ENCODE measurements at places on chromosomes 5 and 9. TPM values are rescaled to one million over a fixed set of nuclear protein-coding genes. Genes with fewer than 3 reads are reported as not detected.

ITGA2 gene
- total RNA-seq = 5.5 TPM

PAX5 gene
- not detected for total RNA-seq

RNF183 gene
- total RNA-seq = not detected

HABP4 gene
- 10.5 TPM for total RNA-seq

SLC6A3 gene
- total RNA-seq = not detected

CDH12 gene
- total RNA-seq = 38.4 TPM

WNK2 gene
- total RNA-seq = 16.4 TPM

CCDC152 gene
- 12.9 TPM for total RNA-seq

OTP gene
- not detected for total RNA-seq

SPATA31D4 gene
- total RNA-seq = not detected

LPCAT1 gene
- total RNA-seq = 129 TPM

TTLL11 gene
- 26.8 TPM for total RNA-seq

PSAT1 gene
- total RNA-seq = 31.8 TPM

NUTM2F gene
- total RNA-seq = not detected

BNC2 gene
- 1.6 TPM for total RNA-seq

N4BP3 gene
- total RNA-seq = 8.0 TPM

GFI1B gene
- total RNA-seq = not detected

GRCh38 chr9:121725008-121725775 lies 73.8 kb downstream of the DAB2IP start:
- peak; percentile 84 for DNase-seq

DNA sequence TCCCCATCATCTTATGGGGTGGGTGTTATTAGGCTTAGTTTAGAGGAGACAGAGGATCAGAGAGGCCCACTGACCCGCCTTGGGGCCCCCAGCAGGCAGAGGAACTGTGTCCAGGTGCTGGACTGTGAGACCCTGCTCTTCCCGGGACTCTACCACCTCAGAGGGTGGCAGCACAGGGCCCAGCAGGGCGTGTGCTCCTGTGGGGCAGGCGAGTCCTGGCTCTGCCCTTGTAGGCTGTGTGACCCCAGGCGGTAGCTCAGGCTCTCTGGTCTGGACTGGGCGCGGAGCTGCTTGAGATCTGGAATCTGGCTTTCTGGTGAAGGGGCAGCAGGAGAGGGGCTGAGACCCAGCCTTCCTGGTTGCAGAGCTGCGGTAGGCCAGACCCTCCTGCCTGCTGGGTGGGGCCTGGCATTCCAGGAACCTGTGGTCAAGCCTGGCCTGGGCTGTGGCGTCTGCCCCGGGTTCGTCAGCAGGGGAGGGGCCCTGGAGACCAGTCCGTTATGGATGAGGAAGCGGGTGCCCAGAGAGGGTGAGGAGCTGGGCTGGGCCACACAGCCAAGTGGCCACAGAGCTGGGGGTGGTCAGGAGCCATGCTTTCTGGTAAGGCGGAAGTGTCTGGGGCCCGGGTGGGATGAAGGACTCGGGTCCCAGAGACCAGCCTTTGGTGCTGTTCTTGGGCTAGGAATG lies 46.5 kb downstream of the RXRA start:
- DNase-seq = no peak

- no peak for DNase-seq
Measured at GRCh38 chr5:122311497-122311960, 508 bp upstream of the SNCAIP start.

DNA sequence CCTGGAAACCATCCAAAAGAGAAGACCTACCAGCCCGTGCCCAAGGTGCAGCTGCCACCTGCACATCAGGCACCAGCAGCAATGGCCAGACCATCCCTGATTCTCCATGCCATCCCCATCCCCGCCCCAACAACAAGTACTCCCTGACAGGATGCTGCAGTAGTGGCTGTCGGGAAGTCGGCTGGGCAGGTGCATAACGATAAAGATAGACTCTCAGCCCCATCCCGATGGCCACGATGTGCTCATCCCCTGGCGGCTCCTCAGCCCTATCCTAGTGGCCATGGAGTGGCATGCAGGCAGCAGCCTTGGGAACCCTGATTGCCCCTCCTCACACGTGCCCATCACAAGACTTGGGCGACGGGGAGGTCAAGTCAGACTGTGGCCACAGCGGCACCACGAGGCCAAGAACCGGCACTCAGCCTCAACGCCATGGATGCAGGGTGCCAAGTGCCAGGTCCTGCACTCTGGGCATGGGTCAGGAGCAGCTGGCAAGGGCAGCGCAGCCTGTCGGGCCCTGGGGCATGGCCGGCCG lies 368.8 kb upstream of the SPATA31A5 start:
- DNase-seq = no peak

GRCh38 chr5:77643654-77644370 lies 5.3 kb upstream of the OTP start:
- DNase-seq = no peak

DNA sequence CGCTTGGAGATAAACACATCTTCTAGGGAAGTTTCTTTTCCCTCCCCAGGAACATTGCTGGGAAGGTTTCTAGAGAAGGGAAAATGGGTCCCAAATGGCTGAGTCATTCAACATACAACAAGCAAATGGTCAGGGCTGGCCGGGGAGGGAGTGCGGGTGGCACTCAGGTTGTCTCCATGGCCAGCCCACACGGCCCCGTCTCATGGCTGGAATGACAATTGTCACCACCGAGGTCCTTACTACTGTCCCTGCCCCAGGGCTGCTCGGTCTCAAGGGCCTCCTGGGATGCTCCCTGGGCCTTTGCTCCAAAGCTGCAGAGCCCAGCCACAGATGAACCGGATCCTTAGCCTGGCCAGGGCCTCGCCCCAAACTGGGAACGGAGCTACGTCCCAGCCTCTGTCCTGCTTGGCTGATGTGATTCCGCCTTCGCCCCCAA lies 121.9 kb downstream of the FGF18 start:
- no peak for DNase-seq

GRCh38 chr5:53480416-53481158 lies at the start of gene FST:
TSS of gene FST (plus strand) at chr5:53480629. CDS start at chr5:53480792, 163 bp downstream.
- DNase-seq = no peak

DNA sequence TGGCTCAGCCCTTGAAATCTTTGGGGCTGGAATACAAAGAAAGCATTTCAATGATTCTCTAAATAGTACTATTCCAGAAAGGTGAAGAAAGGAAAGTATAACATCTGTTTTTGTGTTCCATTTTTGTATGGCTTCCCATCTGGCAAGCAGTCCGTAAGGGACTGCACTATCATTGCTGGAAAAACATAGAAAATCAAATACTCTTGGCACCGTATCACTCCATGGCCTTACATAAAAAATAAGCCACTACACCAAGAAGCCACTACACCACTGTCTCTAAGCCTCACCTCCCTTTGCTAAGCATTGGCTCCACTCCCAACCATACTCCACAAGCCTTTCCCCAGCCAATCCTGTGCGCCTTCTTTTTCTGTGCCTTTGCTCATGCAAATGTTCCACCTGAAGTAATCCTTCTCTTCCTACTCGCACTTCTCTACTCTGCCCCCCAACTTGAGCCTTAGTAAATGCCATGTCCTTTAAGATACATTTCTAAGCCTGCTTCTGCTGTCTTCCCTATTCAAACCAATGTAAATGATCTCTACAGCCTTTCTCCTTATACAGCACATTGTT lies 454.6 kb upstream of the TUSC1 start:
- DNase-seq = no peak

DNA sequence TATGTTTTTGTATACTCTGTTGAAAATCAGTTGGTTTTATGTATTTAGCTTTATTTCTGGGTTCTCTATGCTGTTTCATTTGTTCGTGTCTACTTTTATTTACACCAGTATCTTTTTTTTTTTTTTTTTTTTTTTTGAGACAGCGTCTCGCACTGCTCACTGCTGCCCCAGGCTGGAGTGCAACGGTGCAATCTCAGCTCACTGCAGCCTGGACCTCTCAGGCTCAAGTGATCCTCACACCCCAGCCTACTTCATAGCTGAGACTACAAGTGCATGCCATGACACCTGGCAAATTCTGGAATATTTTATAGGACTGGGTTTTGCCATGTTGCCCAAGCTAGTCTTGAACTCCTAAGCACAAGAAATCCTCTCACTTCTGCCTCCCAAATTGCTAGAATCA lies 869.4 kb upstream of the CDH6 start:
- DNase-seq = no peak

- DNase-seq = no peak
Measured at GRCh38 chr5:59199868-59200267, 617.0 kb downstream of the RAB3C start.

GRCh38 chr5:54760182-54760935 lies 225.0 kb downstream of the ESM1 start:
- DNase-seq = no peak

- DNase-seq = no peak
Measured at GRCh38 chr5:167696558-167697314, 594.7 kb upstream of the WWC1 start.

GRCh38 chr9:98132158-98132557 lies 13.1 kb upstream of the TRIM14 start:
- DNase-seq = no peak

DNA sequence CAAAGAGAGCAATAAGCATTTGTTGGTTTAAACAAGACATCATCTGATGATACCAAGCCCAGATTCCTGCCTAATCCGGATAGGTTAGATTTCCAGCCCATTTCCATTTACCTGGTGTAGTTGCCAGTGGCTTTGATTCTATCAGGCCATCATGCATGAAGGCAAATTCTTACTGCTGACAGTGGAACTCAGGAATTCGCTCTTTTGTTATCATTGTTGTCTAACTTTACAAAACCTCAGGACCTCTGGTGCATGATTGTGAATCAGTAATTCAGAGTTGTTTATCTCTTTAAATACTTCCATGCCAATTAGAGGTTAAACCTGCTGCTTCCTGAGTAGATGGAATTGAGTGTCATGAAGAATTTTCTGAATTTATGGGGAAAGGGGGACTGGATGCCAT lies 76.5 kb downstream of the C9orf152 start:
- no peak for DNase-seq

- DNase-seq = no peak
Measured at GRCh38 chr9:83981126-83981871, 694 bp downstream of the RMI1 start.

DNA sequence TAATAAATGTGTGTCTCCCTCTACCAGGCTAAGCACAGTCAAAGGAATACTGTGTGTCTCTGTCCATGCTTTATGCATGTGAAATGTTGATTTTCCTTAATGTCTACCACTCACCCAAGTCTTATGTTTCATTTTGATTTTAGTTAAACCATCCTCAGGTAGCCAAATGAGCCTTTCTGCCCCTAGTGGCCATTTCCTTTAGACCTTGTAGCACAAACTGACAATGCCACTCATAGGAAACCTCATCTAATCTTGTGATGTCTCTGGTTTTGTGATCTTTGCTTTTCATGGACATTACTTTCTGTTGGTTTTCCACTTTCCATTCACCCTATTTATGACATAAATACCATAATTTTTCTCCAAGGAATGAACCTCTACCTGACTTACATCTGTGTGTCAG lies 820.8 kb downstream of the MAT2B start:
- no peak for DNase-seq

GRCh38 chr9:120363697-120364096 lies 216.3 kb downstream of the CDK5RAP2 start:
- no peak for DNase-seq

- no peak for DNase-seq
Measured at GRCh38 chr5:5124231-5124630, 15.9 kb upstream of the ADAMTS16 start.

DNA sequence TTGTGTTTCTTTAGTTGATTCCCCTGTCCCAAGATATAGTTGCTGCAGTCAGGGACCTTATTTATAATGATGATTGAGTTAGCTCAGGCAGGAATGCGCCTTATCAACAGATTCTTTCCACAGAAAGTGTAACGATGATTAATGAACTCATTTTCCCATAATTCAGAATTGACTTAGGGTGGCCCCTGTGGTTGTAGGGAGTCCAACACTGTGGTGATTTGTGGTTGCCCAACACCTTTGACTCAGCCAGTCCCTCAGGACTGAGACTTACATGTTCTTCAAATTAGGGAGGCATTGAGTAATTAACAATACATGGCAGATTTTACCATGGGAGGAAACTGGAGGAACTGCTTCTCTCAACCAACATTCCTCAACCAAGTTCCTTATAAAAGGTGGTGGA lies 221.9 kb downstream of the GABRG2 start:
- no peak for DNase-seq

GRCh38 chr5:136984772-136985446 lies 514.2 kb downstream of the SPOCK1 start:
- no peak for DNase-seq

- DNase-seq = no peak
Measured at GRCh38 chr9:108698801-108699200, 157.0 kb downstream of the ACTL7B start.

- DNase-seq = no peak
Measured at GRCh38 chr5:148732692-148733091, 78.4 kb upstream of the HTR4 start.

GRCh38 chr5:34849253-34849652 lies 10.3 kb downstream of the TTC23L start:
- DNase-seq = no peak

DNA sequence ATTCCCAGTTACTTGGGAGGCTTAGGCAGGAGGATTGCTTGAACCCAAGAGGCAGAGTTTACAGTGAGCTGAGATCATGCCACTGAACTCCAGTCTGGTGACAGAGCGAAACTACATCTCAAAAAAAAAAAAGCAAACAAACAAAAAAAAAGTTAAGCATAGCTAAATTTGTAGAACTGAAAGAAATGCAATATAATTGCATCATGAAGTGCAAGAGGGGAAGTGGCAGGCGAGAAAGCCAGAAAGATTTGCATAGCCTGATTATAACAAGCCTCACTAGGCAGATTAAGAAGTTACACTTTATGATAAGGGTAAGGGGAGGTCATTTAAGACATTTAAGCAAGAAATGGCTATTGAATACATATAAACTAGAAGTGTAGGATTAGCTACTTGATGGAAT lies 187.1 kb downstream of the EDIL3 start:
- no peak for DNase-seq

Data from occipital lobe (tissue), 3 donors.